NCI-H460 (cell line): ENCODE measurements at places on chromosomes 3 and 15.

- DNase-seq = no peak
These were observed 86.1 kb downstream of the GALK2 start for GRCh38 chr15:49255966-49256759.

DNA sequence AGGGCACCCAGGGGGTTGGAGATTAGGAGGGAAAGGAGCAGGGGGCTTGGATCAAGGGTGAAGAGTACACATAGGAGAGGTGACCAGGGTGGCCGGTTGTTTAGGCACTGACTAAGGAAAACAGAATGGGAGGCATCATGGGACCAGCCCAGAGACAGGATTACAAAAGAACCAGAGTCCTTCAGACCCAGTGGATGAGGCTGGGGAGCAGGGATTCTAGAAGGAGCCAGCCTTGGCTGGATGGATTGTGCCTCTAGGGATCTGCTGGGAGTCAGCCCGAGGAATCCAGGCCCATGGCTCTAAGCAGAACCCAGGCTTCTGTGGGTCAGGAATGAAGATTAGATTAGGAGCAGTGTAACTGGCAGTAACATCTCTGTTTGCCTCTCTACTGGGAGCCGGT is 98.6 kb downstream of the ARNT2 start:
- DNase-seq = no peak

GRCh38 chr3:87191641-87192040 is 35.5 kb upstream of the CHMP2B start:
- DNase-seq = no peak

DNA sequence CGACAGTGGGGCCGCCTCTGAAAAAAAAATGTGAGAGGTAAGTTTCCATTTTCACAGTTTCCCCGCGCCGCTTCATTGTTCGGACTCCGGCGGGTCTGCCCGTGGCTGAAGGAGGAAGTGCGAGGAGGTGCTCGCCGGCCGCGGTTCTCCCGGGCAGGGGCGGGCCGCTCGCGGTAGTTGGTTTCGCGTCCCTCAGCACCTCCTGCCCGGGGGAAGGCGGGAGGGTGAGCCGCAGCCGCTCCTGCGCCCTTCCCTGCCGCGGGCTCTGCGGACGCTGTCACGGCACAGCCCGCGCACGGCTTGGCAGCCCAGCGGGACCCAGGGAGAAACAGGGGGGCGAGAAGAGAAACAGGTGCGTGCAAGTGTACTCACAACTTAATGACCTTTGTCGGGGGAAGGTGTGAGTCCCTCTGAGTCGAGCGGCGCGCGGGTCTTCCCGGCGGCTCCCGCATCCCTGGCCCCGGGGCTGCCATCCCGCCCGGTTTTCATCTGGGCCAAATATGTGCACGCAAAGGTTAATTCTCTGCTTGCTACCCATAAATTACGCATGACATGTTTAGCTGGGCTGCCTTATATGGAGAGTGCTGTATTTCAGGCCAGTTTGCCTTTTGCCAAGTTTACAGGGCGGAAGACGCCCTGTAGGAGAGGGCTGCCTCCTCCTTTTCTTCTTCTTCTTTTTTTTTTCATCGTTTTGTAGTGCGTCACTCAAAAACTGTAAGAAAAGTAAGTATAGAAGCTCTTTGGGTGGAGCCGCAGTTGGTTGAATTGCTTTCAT is 514 bp downstream of the MBNL1 start:
- DNase-seq = peak; percentile 29

DNA sequence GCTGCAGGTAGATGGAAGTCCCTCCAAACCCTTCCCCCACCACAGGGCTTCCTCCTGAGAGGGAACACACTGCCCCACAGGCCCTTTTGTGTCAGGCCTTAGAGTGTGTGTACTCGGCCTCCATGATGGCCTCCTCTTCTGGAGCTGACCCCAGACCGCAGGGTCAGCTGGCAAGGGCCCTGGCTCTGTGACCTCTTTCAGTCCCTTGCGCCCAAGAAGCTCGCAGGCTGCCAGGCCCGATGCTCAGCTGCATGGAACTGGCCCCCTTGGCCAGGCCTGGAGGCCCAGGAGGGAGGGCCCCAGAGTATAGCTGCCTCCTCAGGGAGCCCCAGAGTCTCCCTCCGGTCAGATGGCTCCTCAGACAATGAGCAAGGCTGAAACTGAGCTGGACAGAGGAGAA is 23.4 kb upstream of the ANKDD1A start:
- DNase-seq = no peak
